MG63 (cell line): ENCODE measurements at places on chromosomes 12 and 14. TPM values are rescaled to one million over a fixed set of nuclear protein-coding genes. Genes with fewer than 3 reads are reported as not detected.
A peak's percentile ranks its signal among the peaks of the same experiment; 100 is the strongest.

DNA sequence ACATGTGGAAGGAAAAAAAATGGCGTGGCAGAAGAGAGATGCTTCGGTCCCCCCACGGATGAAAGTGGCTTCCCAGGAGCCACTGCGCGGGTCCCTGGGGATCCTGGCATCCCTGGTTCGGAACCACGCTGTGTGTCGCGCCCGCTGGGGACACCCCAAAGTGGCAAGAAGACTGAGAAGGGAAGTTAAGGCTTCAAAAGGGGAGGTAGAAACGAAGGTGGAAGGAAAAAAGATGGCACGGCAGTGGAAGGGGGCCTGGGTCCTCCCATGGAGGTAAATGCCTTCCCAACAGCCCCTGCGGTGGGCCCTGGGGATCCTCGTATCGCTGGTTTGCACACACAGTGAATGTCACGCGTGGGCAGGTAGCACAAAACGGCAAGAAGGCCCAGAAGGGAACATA, 281.7 kb downstream of the ALG10 start:
- DNase-seq: no peak

- DNase-seq: no peak
Measured at GRCh38 chr14:102819176-102819628, 42.0 kb downstream of the TRAF3 start.

GRCh38 chr12:116066381-116067230, 210.9 kb downstream of the MED13L start:
- DNase-seq: peak; percentile 35

DNA sequence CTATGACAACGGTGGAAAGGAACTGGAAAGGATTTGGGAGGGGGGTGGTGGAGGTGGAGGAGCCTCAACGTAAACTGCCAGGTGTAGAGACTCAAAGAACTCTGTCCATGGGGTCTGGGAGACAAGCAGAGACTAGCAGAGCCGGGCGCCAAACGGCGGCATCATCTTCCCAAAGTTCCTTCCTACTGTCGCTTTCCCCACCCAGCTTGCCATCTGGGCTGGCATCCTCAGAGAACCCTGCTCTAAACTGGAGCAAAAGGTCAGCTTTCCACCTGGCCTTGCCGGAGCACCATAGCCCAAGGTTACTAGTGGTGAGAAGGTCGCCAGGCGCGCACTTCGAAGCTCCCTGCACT, 4.0 kb upstream of the IRF2BPL start:
- DNase-seq: no peak

DNA sequence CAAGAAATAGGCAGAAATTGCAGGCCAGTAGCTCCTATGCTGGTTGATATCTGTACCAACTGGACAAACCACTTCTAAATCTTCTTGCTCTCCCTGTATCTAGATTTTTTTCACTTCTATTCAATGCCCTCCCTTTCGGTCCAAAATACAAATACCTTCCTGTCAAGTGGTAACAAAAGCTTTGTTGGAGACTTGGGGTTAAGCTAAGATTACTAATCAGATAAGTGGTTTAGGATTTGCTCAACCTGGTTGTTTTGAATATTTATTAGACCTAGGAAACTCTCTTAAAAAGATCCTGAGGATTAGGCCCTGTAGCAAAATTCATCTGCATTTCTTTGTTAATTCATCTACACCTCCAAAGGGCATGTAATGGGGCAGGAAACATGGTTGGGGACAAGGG, 410.1 kb downstream of the NAV3 start:
- no peak for DNase-seq

DNA sequence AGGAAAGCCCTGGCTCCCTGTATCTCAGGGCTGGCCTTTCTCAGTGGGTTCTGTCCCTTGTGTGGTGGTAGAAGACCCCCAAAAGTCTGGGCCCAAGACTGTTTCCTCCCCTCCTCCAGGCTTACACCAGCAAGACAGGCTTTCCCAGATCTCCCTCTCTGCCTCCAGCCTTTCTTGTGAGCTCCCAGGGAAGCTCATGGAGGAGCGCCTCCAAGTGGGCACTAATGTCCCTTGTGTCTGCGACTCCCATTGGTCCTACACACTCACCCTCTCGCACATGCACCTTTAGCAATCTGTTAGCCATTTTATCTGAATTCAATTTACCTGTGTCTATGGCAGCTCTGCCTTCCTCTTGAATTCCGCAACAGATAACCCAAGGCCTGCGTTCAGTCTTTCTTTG, 251.1 kb upstream of the CAND1 start:
- no peak for DNase-seq

DNA sequence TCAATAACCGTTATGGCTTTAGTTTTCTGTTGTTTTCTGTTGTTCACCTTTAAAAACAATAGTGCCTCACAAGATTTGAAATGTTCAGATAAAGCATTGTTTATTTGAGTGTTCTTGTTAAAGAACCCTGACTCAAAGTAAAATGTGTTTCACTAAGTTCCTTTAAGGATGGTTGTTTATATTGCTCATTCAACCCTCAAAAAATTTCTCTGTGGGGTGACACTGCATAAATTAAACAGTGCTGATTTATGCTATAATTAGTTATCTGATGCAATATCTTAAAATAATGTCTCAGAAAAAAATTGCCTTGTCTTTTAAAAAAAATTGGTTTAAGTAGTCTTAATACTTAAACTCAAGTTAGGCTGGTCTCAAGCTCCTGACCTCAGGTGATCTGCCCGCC, 775.1 kb downstream of the FLRT2 start:
- no peak for DNase-seq

DNA sequence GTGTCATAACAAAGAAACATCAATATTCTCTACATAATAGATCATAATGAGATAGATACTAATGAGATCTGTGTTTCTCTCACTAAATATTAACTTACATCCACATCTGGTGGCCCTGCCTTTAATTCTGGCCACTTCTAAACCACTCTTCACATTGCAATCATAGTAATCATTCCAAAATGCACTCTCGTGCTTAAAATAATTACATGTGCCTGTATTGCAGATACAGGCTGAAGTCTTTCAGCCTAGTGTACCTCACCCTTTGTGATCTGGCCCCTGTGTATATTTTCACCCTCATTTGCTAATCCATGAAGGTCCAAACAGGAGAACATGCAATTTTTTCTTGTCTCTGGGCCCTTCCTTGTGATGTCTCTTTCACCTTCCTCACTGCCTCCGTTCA, 108.0 kb downstream of the LIN7A start:
- no peak for DNase-seq

DNA sequence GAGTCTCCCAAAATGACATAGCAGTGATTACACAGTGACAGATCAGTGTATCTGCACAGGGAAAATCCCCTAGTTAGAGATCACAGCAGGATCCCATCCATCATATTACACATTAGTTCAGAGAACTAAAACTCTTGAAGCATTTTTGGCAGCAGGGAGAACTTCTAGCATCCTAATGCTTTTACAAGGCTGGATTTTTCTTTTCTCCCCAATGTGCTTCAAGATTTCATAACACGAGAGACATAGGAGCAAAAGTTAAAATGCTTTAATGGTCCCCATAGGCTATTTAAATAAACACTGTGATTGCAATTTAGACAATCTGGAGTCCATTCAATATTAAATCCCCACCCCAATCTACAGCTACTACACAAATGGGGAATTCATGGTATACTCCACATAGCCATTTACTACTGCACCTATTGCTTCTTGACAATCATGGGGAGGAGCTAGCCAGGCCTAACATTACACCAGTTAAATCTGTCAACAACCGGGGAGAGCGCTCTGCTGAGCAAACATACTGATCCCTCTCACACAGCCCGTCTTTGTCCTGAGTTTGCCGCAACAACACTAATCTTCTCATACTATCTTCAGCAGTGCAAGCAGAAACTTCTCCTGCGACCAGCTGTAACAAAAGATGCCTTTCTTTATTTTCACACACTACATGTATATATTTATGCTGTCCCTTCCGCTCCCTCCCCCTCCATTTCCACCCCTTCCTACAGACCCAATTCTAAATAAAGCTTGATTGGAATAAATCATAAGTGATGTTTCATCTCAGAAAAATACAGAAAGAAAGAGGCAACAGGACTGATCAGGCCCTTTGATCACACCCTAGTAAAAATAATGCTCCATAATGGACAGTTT, 120.3 kb upstream of the SOX5 start:
- no peak for DNase-seq

DNA sequence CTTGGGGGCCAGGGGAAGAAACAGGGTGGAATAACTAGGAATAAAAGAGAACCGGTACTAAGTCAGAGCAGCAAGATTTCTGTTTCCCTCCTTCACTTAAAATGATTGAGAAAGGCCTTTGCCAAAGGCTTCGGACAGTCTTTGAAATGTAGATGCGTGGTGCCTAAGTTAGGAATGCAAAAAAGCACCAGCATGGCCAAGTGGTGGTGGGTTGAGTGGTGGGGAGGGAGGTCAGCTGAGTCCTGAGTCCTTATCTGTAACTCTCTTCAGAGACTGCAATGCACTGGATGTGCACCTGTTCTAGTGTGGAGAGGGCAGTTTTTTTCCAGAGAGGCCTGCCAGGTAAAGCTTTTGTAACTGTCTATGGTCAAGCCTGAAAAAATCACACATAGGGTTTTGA, 919.9 kb downstream of the FSCB start:
- no peak for DNase-seq

GRCh38 chr12:109271418-109271817, 37.7 kb downstream of the FOXN4 start:
- DNase-seq: no peak

Gene CACNA2D4
- total RNA-seq: 0.91 and 1.4 TPM in 2 replicates

Gene CD27
- total RNA-seq: not detected in 2 replicates

Gene DDX54
- total RNA-seq: 80.5 and 82.0 TPM in 2 replicates

Gene KRT75
- not detected in 2 replicates for total RNA-seq

Gene TOMM20L
- not detected in 2 replicates for total RNA-seq

Gene CPNE6
- total RNA-seq: not detected in 2 replicates
